ENCODE measurements at places on chromosomes 5 and 9.

GRCh38 chr9:85600675-85601263, 141.0 kb downstream of the AGTPBP1 start:
- DNase-seq, result peak; percentile 17

GRCh38 chr5:174599992-174600391, 124.4 kb upstream of the MSX2 start:
- no peak for DNase-seq

DNA sequence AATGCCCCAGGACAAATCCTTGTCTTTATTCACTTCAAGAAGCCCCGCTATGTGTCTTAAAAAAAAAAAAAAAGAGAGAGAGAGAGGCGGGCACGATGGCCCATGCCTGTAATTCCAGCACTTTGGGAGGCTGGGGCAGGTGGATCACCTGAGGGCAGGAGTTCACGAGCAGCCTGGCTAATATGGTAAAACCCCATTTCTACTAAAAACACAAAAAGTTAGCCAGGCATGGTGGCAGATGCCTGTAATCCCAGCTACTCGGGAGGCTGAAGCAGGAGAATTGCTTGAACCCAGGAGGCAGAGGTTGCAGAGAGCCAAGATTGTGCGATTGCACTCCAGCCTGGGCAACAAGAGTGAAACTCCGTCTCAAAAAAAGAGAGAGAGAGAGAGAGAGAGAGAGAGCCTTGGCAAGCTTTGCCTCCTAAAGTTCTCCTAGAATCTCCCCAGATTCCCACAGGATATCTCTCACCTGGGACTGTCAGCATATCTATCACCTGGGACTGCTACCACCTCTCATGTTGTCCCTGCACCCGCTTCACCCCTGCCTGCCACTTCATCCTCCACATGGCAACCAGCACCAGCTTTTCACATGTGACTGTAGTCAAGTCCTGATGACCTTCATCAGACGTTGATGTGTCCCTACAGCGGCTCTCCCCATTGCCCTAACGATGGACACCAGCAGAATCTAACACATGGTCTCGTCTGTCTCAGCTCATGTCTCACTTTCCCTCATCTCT, 5.8 kb downstream of the ITK start:
- DNase-seq, result no peak

- DNase-seq, result no peak
These were observed 194.5 kb upstream of the RIOK2 start for GRCh38 chr5:97377582-97377981.

GRCh38 chr9:68457803-68458202, 82.9 kb downstream of the TMEM252 start:
- no peak for DNase-seq

DNA sequence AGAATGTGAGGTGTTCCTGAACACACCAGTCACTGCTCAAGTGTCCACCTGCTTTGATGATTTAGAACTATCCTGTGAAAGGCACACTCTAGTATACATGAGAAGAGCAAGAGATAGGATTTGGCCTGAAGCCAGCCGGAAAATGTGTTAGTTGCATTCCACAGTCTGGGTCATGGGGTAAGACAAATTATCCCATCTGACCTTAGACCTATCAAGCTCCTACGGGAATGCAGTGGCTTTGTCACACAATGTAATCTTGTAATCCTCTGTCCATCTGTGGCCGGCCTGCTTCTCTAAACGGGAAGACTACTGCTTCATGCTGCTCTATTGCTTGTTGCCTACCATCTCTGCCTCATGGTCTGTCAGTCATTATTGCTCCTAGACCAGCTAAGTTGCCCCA, 92.4 kb upstream of the PRRC1 start:
- no peak for DNase-seq

DNA sequence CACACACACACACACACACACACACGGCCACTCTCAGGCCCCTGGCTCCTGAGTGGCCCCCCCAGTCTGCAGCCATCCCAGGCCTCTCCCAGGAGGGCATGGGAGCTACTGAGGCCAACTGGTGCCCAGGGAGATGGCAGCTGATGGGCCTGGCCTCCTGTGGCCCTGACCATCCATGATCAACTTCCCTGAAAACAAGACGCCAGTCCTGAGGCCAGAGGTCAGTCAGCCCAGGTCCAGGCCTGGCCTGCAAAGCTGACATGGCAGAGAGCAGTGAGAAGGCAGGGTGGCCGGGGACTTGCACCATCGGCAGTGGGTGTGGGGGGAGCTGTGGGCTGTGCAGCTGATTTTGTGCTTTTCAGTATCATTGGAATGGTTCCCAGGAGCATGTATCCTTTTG, 47.0 kb downstream of the SARDH start:
- peak; percentile 4 for DNase-seq

DNA sequence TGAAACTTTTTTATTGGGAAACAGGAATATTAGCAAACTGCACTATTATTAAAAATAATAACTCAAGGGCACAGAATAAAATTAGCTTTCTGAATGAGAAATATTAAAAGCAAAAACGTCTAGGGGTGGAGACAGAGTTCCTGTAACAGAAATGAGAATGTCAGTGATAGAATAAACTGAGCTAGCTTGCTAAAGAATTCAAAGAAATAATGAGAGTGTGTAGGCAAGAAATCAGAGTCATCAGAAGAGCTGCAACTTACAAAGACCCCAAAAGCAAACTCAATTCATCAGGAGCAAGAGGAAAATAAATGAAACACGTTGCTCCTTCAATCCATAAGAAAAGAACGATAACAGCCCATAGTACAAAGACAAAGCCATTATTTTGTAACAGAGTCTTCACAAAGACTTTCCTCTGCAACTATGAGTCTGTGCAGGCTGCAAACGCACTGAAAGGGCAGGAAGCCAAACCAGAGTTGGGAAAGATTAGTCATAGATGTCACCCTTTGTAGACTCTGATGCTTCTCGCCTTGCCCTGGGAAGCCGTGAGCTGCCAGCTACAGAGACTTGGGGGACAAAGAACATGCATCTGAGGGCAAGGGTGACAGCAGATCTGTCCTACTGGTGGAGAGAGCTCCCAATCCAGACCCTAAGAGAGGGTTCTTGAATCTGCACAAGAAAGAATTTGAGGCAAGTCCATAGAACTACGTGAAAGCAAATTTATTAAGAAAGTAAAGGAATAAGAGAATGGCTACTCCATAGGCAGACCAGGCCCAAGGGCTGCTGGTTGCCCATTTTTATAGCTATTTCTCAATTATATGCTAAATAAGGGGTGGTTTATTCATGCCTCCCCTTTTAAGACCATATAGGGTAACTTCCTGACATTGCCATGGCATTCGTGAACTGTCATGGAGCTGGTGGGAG, 40.8 kb downstream of the SHC3 start:
- DNase-seq, result peak; percentile 19

GRCh38 chr9:96109680-96110351, 192.2 kb downstream of the HSD17B3 start:
- no peak for DNase-seq

GRCh38 chr5:6498968-6499367, 50.3 kb downstream of the UBE2QL1 start:
- DNase-seq, result no peak

DNA sequence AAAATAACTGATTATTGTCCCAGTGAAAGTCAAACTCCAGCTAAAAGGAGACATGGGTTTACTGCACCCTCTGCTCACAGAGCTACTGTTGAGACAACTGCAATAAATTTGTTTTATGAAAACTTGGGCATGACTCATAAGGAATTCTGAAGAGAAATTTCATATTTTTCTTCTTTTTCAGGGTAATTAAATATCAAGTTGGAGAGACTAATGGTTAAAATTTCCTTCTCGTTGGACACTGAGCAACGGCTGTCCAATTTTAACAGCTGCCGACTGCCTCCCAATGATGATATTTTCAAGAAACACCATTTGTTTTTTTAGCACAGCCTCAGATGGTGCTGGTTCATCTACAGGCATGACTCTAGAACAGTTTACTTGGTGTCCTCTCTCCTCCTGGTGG, 259.2 kb upstream of the RGMB start:
- no peak for DNase-seq

- no peak for DNase-seq
These were observed 2.0 kb downstream of the TNC start for GRCh38 chr9:115115924-115116323.

DNA sequence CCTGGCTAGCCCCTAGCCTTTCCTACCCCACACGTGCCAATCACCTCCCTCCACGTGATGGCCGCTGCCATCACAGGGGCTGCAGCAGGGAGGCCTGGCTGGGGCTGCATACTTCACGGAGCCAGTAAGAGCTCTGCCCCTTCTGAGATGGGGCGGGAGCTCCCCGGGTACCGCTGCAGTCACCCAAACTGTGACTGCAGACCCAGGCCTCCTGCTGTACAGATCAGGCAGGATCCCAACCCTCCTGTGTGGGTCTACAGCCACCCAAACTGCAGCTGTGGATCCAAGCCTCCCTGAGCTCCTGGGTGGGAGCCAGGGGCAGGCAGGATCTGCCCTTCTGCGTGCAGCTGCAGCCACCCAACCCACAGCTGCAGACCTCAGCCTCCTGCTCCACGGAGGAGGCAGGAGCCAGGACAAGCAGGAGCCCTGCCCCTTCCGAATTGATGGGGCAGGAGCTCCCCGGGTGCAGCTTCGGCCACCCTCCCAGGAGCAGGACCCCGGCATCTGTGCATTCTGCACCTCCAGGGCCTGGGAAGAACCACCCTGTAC, 3.2 kb upstream of the BTNL9 start:
- DNase-seq, result no peak

DNA sequence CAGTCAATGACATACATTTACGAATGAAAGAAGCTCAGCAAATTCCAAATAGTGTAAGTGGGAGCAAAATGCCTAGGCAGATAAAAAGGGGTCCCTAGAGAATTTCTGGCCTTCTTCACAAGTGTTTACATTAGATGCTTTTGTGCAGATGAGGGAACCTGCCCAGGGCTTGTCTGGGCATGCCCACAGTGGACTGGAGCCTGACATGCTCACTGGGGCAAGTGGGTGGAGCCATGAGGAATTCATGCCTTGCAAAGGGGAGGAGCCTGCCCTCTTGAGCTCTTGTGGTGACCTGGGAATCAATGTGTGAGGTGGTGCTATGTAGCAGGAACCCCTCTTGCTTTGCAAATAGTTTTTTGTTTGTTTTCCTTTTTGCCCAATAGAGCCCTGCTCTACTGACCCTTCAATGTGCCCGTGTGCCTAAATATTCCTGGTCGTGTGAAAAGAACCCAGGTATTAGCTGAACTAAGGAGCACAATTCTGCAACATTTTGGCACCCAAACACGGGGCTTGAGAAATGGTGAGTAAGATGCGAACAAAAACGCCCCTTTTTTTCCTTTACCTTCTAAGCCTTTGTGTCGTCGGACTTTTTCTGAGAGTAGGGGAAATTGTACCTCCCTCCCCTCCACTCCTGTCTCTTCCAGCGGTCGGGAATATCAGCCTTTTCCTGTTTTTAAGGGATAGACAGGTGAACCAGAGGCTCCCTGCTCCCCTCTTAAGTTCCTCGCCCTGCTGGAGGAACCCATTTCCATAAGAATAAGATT, 433.8 kb upstream of the CDH9 start:
- DNase-seq, result no peak

GRCh38 chr5:68587171-68587570, 371.6 kb downstream of the PIK3R1 start:
- no peak for DNase-seq

- no peak for DNase-seq
These were observed 749.8 kb upstream of the GRAMD2B start for GRCh38 chr5:125673359-125673950.

- DNase-seq, result no peak
These were observed 48.0 kb upstream of the DMRT3 start for GRCh38 chr9:928363-929042.

- no peak for DNase-seq
These were observed at the start of gene CARD6 for GRCh38 chr5:40841068-40841805. CARD6 (plus strand) TSS chr5:40841367; CDS start chr5:40841383, 16 bp downstream.

- DNase-seq, result no peak
These were observed 99.2 kb downstream of the CRB2 start for GRCh38 chr9:123455187-123455586.

GRCh38 chr5:62206150-62206829, 99.7 kb upstream of the KIF2A start:
- no peak for DNase-seq

DNA sequence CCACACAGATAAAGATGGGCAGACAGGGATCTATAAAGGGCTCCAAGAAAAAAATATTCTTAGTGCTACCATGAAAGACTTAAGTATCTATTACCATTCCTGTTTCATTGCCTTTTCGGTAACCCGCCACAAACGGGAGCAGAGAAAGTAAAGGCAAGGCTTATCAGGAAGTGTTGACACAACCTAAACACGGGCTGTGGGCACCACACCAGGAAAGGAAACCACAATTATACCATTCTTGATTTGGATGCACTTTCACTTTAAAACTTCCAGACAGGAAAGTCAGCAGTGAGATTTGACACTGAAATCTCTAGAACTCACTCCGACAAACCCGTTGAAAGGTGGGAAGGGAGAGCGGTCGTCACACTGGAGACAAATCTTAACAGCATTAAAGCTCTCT, 6.5 kb downstream of the TLE1 start:
- no peak for DNase-seq

- DNase-seq, result no peak
These were observed 136.5 kb upstream of the STK32A start for GRCh38 chr5:147098233-147098790.

- no peak for DNase-seq
These were observed 76.6 kb downstream of the RORB start for GRCh38 chr9:74573640-74574191.

- peak; percentile 50 for DNase-seq
These were observed 49.1 kb downstream of the JADE2 start for GRCh38 chr5:134574521-134574920.

DNA sequence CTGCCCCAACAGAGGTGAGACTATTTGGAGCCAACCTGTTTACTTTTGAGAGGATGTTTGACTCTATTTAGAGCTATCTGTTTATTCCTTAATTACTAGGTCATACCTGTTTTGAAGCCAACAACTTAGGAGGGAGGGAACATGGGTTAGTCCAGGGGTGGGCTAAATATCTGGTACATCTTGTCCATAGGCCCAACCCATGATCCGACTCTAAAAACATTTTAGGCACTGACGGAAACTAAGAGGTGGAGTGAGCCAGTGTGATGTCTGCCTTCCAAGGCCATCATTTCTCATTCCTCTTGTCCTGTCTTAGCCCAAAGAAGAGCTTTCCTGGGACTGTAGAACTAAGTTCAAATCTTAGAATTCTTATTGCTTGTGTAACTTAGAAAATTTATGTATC, 8.4 kb downstream of the SPINK5 start:
- no peak for DNase-seq

- no peak for DNase-seq
These were observed 240.6 kb downstream of the MARCHF11 start for GRCh38 chr5:15938961-15939360.
